ENCODE measurements at places on chromosomes 5 and 9. TPM values are rescaled to one million over a fixed set of nuclear protein-coding genes. Genes with fewer than 3 reads are reported as not detected.

DNA sequence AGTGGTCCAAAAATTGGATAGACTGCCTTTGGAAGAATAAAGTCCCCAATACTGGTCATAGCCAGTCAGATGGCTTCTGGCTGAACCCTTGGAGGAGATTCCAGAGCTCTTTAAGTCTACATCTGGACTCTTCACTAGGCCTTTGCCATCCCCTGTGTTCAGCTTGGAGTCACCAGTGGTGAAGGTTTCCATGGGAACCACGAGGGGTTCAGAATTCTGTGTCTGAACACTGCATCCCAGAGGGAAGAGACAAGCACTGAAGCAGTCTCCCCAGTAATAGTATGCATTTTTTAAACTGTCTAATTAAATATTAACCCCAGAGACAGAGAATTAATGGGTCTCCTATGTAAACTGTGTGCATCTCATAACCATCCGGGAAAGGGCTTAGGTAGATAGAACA, 38.2 kb downstream of the POU4F3 start:
- DNase-seq = peak; percentile 7

GRCh38 chr5:23466401-23466912, 41.0 kb upstream of the PRDM9 start:
- no peak for DNase-seq

DNA sequence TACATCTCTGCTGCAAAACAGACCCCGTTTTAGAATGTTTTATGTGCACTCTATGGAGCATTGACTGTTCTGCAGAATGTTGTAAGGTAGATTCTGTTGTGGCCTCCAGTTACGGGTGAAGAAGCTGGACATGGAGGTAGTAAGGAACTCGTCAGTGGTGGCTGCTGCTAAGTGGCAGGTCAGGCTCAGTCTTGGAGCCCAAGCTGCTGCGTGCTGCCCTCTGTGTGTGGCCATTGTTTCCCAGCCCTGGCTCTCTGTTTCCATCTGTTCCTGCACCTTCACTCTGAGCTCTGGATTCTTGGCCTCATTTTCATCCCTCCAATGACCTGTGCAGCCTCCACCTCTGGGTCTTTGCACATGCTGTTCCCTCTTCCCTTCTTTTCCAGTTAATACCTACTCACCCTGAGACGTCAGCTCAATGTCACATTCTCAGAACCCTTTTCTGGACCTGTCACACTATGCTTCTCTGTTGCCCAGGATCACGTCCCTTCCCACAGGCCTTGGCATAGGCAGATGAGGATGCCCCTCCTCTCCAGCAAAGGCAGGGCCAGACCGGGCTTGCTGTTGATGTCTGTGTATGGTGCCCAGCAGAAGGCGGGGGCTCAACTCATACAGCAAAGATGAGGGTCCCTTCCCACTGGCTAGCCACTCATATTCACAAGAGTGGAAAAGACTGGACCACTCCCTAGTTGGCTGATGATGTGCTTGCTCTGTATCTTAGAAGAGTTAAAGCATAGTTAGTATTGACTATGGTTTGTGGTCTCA, 97.6 kb downstream of the TENT4A start:
- DNase-seq = no peak

GRCh38 chr5:178199581-178200434, 4.5 kb upstream of the HNRNPAB start:
- no peak for DNase-seq

- no peak for DNase-seq
Observed at GRCh38 chr5:77144837-77145139, 57.7 kb upstream of the ZBED3 start.

- peak; percentile 84 for DNase-seq
Observed at GRCh38 chr9:84669288-84670137, at the start of gene NTRK2. Gene NTRK2, plus strand, starts transcription at chr9:84669729. Its CDS starts 1,020 bp downstream, at chr9:84670749.

- no peak for DNase-seq
Observed at GRCh38 chr9:69857131-69857530, 36.5 kb downstream of the CFAP95 start.

- DNase-seq = no peak
Observed at GRCh38 chr5:117204404-117204803, 629.8 kb upstream of the SEMA6A start.

DNA sequence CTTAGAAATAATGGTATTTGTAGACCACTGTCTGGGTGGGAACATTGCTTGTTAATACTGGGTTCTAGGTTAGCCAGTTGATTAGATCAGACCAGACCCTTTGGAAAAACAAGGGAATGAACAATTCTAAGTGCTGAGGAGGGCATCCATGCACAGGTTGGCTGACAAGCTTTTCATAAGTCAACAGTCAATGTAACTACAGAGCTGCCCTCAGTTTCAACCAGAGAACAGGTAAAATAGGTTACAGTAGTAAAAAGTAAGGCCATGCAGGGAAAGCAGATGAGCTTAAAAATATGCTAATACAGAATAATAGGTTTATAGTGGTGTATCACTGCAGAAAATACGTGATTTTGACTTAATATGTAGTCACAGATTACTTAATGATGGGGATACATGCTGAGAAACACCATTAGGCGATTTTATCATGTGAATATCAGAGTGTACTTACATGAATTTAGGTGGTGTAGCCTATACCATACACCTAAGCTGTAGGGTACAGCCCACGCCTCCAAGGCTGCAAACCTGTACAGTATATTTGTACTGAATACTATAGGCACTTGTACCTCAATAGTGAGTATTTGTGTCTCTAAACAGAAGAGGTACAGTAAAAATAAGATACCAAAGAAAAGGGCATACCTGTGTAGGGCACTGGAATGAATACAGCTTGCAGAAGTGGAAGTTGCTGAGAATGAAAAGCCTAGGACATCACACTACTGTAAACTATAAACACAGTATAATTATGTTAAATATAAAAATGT, 6.1 kb upstream of the FGF18 start:
- DNase-seq = no peak

DNA sequence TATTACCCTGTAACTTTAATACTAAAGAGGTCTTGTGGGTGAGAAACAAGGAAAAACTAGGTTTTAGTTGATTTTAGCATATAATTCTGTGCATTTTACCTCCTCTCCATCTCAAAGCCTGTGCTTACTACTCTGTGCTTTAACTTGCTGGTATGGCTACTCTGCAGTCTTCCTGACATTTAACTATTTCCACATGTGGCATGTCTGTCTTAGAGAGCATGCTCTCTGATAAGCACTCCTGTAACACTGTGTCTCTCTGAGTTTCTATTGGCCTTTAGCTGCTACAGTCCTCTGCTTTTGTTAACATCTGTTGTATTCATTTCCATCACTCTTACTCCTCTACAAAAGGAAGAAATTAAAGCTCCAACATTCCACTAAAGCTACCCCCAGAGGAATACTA, 418.3 kb downstream of the RAB3C start:
- no peak for DNase-seq

GRCh38 chr9:2424619-2425033, 197.0 kb upstream of the VLDLR start:
- DNase-seq = no peak

GRCh38 chr9:14608540-14608939, 84.7 kb downstream of the ZDHHC21 start:
- DNase-seq = peak; percentile 18

- DNase-seq = no peak
Observed at GRCh38 chr9:35710818-35711500, 21.0 kb downstream of the TLN1 start.

DNA sequence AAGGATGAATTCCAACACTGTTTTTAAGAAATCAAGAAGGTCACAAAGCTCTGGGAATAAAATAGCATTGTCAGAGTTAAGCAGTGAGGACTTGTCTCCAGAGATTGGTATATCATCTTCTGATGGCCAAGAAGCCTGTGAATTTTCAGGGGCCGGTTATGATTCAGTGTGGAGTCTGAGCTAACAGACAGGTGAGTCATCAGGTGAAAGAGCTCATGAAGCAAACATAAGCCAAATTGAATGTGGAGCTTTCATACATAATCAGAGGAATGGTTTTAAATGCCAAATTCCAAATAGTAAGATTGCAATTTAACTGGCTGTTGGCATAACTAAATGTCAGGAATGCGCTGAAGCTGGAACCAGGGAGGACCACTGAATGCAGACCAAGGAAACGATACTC, 494.2 kb downstream of the MTRR start:
- DNase-seq = no peak

DNA sequence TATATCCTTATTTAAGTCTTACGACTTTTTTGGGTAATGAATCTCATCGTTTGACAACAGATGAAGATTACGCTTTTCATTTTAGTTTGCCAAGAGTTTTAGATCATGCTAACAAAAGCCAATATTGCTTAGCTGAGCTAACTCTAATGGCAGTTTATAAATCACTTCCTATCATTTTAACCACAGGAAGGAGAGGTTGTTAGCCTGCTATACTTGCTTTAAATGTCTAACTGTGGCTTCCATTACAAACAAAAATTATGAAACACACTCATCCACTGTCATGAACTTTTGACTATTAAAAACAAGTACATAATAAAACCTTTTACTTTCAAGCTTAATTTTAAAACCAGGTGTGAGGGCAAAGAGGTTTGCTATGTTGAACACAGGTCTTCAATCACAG, 53.7 kb upstream of the ANKH start:
- no peak for DNase-seq

DNA sequence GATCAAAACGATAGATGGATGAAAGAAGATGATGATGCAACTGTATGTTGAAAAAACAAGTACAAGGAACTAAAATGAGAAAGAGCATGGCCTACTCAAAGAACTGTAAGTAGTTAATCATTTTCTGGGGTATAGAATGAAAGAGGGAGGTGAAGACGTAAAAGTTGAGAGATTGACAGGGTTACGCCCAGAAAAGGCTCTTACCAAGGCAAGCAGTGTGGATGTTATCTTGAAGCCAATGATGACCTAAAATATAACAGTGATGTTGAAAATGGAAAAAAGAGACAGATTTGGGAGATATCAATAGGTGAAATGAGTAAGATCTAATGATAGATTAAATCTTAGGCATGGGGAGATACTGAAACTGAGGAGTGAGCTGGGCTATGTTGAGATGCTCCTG, 80.4 kb upstream of the GNAQ start:
- DNase-seq = no peak

DNA sequence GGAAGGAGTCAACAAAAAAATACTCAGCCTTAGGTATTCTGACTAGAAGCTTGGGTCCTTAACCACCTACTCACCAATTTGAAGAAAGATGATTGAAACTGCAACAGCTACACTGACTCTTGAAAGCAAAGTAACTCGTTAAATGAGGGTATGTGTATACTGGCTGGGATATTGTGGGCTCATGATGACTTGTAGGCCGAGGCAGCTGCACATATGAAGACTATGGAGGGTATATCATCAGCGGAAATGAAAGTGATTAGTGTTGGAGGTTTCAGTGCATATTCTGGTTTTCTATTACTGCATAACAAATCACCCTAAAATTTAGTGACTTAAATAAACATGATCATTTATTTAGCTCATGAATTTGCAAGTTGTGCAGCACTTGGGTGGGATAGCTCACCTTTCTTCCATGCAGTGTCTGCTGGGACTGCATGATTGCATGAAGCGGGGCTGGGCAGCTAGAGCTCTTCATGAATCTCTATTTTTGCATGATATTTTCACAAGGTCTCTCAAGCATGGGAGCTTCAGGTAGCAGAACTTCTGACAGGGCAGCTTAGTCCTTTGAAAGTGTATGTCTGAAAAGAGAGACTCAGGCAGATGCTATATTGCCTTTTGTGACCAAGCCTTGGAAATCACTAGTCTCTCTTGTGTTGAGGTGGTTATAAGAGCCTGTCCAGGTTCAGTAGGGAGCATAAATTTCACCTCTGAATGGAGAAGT, 96.1 kb upstream of the CDKN2B start:
- DNase-seq = no peak

DNA sequence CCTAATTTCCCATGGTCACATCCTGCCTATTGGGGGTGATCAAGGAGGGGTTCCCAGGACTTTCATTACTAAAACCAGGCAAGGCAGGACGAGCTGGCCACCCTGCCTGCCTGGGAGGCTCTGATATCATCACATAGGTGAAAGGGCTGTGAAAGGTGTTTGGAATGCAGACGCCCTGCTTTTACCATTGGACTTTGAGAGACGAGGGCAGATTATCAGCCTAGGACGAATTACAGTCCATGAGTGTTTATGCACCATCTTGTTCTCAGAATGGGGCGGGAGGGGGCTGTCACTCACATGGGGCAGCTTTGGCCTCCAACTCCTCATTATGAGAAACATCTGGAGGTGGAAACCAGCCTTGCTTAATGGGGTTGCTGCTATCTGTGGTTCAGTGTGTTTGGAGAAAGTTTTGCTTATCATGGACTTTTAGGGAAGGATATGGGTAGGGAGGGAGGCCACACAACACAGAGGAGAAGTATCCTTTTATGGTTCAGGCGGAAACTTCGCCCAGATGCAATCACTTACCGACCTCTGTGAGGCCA, 69.8 kb upstream of the UBTD2 start:
- DNase-seq = no peak

- peak; percentile 97 for DNase-seq
Observed at GRCh38 chr9:134434894-134435506, 108.7 kb downstream of the RXRA start.

DNA sequence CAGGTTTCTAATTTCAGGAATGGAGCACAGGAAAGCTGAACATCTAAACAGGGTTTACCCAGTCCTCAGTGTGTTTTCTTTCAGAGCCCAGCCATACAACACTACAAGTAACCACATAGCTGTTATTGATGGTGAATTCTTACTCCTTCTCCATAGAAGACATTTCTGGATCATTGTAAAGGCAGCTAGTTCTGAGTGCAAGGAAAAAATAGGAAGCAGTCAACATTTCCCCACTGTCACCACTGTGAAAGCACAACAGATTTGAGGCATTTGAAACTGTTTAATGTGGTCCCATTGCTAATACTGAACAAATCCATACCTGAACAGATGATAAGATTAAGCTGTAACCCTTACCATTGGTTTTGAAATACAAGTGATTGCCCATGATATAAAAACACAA, 145.0 kb upstream of the PCA3 start:
- no peak for DNase-seq

DNA sequence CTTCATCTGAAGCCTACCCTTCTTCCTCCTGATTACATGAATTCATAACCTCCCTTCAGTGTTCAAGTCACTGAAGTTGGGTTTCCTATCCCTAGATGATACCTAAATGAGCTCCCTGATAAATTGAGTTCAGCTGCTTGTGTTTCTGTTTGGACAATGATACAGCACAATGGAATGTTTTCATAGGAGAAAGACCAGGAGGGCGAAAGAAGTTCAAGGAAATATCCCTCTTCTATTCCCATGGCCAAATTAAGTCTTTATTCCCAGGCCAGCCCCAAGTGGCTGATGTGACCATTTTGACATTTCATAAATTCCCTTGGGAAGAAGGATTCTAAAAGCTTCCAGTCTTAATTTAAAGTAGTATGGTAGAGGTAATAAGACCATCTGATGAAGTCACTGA, 555.8 kb upstream of the CLINT1 start:
- no peak for DNase-seq

The CAST gene
- 118 TPM for total RNA-seq

The CER1 gene
- 0.72 TPM for total RNA-seq

The NPDC1 gene
- 82.7 TPM for total RNA-seq

The TMEM252 gene
- total RNA-seq = not detected

The LRRC19 gene
- total RNA-seq = not detected

The LRRTM2 gene
- total RNA-seq = 50.4 TPM

The TAS2R1 gene
- 0.94 TPM for total RNA-seq

The MAP1B gene
- total RNA-seq = 506 TPM

The RMRP gene
- 17,832 TPM for total RNA-seq

Data from spinal cord (tissue), 10 donors.